ENCODE measurements at places on chromosomes 5 and 9. TPM values are rescaled to one million over a fixed set of nuclear protein-coding genes. Genes with fewer than 3 reads are reported as not detected.

DNA sequence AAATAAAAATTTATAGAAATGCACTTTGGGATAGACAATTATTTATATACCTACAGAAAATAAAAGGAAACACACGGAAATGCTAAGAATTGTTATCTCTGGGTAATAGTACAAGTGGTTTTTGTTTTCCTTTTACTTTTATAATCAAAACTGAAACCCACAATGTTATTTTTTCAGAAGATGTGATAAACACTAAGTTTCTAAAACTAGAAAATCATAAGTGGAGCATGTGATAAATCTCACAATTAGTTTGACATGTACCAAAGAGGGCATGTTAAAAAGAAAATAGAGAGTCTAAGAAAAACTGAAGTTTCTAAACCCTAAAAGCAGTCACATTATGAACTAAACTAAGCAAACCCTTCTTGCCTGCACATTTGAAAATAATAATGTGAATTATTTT is 61.1 kb downstream of the OXCT1 start:
- DNase-seq, result no peak

- no peak for DNase-seq
Observed at GRCh38 chr9:68775003-68775730, 70.1 kb downstream of the PIP5K1B start.

CLINT1 gene
- total RNA-seq, result 58.4 TPM

NIPAL4 gene
- not detected for total RNA-seq

DNA sequence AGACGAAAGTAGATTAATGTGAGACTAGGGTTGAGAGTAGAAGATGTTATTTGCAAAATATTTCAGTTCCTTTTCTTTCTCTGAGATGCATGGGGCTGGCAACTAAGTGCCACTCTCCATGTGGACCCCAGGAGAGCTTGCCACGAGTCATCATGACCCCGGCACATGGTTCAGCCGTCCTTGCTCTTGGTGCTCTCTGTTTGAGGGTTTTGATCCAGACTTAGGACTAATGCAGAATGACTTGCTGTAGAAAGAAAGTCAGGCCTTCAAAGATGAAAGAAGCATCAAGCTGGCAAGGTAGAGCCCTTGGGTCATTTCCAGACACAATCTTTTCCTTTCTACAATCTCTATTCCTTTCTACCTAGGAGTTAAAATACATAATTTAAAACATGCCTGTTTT is 84.7 kb downstream of the RASGRF2 start:
- no peak for DNase-seq

C8G gene
- not detected for total RNA-seq

LHX3 gene
- total RNA-seq, result not detected
